ENCODE measurements at places on chromosomes 12 and 14.

- DNase-seq, result no peak
Observed at GRCh38 chr12:38847247-38847646, 58.1 kb downstream of the CPNE8 start.

DNA sequence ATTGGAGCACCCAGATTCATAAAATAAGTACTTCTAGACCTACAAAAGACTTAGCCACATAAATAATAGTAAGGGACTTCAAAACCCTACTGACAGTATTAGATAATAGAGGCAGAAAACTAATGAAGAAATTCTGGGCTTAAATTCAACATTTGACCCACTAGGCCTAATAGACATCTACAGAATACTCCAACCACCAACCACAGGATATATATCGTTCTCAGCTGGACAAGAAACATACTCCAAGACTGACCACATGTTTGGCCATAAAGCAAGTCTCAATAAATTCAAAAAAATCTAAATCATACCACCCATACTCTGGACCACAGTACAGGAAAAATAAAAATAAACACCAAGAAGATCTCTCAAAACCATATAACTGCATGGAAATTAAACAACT is 113.8 kb upstream of the CCDC175 start:
- DNase-seq, result no peak

DNA sequence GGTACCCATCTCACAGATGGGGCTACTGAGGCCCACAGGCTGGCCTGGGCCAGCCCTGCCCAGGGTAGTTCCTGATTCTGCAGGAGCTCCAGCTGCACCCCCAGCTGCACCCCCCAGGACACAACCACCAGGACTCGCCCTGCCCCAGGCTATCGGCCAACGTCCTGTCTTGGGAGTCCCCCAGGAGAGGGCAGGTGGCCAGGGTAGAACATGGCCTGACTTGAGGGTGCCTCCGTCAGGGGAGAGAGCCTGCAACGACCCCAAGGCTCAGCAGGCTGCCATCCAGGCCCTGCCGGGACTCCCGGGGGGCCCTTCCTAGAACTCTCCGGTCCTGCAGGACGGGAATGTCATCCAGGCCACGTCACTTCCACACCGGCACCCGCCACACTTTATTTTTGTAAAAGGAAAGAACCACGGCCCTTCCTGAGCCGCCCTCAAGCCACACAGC is 15.8 kb downstream of the JAG2 start:
- DNase-seq, result no peak

GRCh38 chr14:43005807-43006206 is 1399.1 kb downstream of the LRFN5 start:
- no peak for DNase-seq

DNA sequence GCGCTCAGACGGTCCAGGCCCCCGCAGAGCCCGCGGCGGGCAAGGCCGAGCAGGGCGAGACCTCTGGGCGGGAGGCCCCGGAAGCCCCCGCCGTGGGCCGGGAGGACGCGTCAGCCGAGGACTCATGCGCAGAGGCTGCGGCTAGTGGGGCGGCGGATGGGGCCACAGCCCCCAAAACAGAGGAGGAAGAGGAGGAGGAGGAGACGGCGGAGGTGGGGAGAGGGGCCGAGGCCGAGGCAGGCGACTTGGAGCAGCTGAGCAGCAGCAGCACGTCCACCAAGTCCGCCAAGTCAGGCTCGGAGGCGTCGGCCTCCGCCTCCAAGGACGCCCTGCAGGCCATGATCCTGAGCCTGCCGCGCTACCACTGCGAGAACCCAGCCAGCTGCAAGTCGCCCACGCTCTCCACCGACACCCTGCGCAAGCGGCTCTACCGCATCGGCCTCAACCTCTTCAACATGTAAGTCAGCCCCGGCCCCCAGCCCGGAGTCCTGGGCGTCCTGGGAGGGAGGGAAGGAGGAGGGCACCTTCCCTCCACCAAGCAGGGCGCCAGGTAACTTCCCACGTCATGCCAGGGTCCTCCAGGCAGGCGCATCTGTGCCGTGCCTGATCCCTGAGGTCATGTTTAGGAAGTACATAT is 72.4 kb downstream of the IQSEC3 start:
- DNase-seq, result no peak

- no peak for DNase-seq
Observed at GRCh38 chr12:20000229-20000849, 368.0 kb upstream of the PDE3A start.

Data from naive thymus-derived CD8-positive, alpha-beta T cell (primary cell).